ENCODE measurements at places on chromosomes 2 and 18. TPM values are rescaled to one million over a fixed set of nuclear protein-coding genes. Genes with fewer than 3 reads are reported as not detected.

HDAC4 gene
- 39.0 TPM for total RNA-seq

DNA sequence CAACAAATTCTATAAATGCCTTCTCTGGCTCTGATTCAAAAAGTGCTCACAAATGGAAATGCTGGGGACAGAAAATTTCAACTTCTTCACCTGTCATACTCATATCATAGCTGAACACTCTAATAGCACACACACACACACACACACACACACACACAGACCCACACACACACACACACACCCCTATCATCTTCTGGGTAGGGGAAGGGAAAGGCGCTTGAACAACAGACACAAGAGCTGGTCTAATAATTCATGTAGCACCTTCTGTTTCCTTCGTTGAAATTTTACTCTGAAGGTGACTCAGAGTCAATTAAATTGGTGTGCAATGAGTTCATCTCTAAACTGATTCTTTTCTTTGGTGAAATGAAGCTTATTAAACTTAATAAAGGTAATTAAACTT lies 32.9 kb downstream of the CD28 start:
- DNase-seq, result no peak

RGPD3 gene
- total RNA-seq, result 0.17 TPM

GRCh38 chr2:37377187-37377532 lies 32.7 kb downstream of the QPCT start:
- DNase-seq, result no peak

DNA sequence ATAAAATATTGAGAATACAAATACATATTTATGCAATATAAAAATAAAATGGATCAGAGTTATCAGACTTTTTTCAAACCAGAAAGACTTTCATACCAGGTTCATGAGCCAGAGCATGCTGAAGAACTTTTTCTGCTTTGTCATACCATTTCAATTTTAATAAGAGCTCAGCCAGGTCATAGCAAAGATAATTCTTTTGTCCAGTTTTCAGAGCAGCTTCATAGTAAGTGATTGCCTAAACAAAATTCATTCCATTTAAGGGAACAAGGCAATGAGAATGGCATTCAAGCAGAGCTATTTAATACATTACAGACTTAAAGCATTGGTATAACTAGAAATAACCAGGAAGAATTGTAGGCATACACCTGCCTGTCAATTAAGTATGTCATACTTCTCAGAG lies 42.3 kb downstream of the TTC21B start:
- no peak for DNase-seq

DNA sequence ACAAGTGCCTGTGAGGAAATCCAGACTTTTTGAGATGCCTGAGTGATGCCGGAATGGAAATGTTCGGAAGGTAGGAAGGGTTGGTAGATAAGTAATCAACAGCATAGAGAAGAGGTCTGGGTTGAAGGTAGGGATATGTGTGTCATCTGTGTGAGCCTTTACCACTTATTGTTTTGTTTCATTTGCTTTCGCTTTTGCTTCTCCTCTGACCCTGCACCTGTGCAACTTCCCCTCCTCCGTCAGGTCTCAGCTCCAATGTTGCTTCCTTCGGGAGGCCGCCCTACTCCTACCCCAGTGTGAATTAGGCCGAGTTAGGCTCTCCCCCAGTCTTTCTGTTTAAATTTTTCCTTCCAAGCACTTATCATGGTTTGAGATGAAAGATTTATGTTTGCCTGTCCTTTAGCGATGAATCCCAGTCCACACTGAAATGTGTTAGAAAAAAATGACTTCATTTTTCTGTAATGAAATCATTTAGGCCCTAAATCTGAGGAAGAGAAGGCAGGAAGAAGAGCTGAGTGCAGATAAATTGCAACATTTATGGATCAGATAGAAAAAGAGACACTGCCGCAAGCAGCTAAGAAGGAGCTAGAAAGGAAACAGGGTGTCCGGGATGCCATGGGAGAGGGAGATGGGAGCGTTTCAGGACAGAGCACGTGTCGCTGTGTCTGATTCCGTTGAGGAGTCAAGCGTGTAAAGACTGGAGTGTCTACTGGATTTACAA lies 139.6 kb upstream of the PELI1 start:
- DNase-seq, result no peak

DNA sequence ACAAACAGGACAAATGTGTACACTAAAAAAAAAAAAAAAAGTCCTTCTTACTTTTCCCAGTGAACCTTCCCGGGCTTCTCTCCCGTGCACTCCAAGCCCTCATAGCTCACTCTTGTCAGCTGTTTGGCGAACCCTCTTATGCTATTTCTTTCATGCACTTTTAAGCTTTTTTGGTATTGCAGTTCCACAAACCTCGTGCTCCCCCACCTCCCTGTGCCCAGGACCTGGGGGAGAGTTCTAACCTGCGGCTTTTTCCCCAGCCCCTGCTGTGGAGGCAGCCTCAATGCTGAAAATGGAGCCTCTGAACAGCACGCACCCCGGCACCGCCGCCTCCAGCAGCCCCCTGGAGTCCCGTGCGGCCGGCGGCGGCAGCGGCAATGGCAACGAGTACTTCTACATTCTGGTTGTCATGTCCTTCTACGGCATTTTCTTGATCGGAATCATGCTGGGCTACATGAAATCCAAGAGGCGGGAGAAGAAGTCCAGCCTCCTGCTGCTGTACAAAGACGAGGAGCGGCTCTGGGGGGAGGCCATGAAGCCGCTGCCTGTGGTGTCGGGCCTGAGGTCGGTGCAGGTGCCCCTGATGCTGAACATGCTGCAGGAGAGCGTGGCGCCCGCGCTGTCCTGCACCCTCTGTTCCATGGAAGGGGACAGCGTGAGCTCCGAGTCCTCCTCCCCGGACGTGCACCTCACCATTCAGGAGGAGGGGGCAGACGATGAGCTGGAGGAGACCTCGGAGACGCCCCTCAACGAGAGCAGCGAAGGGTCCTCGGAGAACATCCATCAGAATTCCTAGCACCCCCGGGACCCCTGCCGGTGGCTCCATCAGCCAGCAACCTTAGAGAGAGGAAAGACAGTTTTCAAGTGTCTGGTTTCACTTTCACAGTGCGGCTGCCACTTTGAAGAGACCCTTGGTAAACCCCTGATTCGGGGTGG lies 826 bp downstream of the KCNE4 start:
- DNase-seq, result no peak

MAPK4 gene
- total RNA-seq, result 7.5 TPM

RBBP8 gene
- 26.7 TPM for total RNA-seq

DNA sequence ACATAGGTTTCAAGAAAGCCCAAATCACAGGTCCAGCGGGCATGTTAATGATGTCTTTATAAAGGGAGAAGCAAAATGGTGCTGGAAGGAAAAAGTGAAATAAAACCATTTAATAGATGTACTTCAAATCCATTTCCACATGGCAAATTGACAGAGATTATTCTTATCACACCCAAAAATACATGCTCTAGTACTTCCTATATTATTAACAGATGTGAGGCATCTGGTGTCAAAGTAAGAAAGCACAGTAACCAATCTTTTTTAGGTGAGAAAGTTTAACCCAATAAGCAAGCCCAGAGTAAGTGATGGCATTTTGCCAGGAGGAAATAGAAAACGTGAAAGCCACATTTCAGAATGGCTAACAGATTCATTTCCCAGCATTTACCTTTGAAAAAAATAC lies 128.0 kb downstream of the ABCA12 start:
- DNase-seq, result no peak

DNA sequence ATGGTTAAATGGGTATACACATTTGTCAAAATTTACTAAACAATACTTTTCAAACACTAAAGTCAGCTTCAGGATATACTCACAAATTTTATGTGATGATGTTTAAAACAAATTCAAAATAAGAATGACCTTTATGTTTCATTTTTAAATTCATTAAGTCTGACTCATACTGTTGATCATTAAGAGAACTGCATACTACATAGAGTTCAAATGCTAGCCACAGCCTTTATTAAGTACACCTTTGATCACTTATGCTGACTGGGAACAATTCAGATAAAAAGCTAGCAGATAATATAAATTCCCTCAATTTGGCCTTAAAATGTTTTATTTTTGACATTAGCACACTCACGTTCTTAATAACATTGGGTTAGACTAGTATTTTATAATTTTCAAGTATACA lies 14.1 kb downstream of the LMAN1 start:
- DNase-seq, result no peak

DNA sequence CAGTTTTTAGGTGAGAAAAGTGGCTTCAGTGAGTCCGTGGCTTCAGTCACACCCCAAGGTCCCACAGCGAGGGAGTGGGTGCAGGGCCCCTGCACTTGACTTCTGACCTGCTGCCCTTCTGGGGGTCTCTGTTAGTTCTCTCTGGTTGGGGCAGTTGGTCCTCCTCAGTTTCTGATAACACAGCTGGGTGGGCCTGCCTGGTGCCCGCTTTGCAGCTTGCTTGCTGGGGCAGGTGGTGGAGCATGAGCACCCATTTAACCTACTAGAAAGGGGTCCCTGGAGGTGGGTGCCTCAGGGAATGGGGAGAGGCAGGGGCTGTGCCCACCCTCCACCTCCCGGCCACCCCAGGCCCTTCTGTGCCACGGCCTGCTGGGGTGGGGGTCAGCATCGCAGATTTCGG lies 83.2 kb downstream of the ASB1 start:
- no peak for DNase-seq

DNA sequence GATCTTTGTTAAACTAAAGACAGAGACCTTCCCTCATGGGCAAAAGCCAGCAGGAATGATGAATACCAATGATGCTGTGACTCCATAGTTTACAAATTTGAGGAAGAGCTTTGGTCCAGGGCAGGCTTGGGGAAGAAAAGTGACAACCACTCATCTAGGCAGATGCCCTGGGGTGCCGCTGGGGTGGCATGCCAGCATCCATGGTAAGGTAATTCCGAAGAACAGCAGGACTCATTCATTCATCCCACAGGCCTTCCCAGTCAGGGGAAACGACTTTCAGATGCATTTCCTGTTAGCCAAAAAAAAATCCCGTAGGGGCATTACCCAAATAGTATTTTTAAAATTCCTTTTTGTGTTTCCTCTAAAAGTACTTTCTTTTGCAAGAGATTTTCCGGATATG lies 180.7 kb upstream of the SERPINE2 start:
- DNase-seq, result no peak

HOXD13 gene
- 0.43 TPM for total RNA-seq

DNA sequence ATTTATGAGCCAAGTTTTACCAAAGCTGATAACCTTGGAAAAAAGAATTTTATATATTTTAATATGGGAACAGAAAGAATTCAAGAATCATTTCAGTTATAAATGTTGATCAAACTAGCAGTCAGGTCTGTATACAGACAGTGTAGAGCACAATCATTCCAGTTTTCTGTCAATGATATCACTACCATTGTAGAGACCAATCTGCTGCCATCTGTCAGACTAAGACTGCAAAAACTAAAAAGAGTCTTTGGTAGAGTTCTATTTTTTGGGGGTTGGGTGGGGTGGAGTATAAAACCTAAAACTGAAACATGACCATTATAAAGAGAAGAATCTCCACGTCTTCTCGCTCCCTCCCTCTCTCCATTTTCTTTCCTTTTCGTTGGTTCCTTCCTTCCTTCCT lies 204.7 kb upstream of the UBE2E3 start:
- no peak for DNase-seq
